ENCODE measurements at places on chromosomes 7 and 10.

DNA sequence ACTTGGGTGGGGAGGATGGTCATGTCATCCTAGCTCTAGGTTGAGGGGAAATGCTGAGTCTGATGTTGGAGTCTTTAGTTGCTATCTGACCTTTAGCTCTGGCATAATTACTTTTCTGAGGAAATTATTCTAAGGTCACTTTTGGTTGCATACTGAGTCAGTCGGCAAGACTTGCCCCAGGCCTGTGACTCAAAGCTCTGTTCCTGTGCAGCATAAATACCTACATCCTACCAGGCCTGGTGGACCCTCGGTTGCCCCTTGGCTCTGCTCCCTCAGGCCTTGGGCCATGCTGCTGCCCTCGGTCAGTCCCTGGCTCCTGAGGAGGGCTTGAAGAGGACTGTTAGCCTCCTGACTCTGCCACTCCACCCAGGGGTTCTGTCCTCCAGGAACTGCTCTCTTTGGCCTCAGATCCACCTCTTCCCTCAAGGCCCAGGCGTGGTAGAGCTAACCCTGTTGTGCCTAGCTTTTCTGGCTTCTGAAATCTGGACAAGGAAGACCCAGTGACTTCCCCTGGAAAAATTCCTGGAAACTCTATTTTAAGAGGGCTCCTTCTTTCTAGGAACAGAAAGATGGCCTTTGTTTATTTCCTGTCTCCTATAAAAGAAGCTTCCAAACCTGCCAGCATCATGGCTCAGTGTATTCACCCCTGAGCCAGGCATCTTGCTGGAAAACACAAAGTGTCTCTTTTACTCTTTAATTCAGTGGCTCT lies 71.2 kb downstream of the TMEM178B start:
- DNase-seq: no peak

- DNase-seq: no peak
Measured at GRCh38 chr10:98436704-98437103, 10.0 kb downstream of the HPS1 start.

GRCh38 chr7:8290645-8291308 lies 28.8 kb upstream of the ICA1 start:
- DNase-seq: no peak

DNA sequence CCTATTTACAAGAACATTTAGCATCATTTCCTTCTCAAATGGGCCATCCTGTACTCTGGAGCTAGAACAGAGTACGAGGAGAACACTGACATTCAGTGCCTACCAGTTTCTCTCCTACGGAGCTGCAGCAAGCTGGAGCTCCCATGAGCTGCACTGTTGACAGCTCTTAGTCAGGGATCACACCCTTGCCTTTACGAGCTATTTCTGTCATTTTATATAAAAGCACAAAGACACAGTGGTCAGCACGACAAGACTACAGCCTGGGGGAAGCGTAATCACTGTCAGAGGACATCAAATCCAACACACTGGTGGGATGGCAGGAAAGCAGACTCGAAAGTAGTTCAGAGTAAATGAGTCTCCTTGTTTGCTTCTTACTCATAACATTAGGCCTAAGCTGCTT lies 2.7 kb downstream of the CDCA7L start:
- no peak for DNase-seq

DNA sequence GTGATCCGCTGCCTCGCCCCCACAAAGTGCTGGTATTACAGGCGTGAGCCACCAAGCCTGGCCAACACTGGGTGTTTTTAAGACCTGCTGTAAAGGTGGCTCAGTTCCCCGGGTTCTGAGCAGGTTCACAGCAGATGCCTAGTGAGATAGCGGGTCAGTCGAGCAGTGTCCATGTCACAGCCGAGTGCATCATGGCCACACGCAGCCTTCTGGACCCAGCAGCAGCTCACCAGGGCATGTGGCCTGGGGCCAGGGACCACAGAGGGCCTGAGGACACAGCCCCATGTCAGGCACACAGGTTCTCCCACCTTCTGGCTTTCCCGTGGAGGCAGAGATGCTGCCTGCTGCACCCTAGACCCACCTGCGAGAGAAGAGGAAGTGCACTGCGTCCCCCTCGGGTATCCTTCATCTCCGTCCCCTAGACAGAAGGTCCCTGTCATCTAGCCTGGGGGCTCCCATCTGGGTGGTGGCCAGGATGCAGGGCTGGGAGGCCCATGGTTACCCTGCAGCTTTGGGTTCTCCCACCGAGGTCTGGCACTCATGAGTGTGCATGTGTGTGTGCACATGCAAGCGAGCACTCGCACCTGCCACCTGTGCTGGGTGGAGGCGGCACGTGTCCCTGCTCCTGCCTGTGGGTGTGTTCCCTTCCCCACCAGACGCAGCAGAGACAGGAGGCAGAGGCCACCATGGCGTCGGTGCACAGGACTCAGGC lies 98.6 kb downstream of the NKX6-2 start:
- no peak for DNase-seq

GRCh38 chr7:139916717-139917395 lies 87.8 kb downstream of the TBXAS1 start:
- DNase-seq: no peak

DNA sequence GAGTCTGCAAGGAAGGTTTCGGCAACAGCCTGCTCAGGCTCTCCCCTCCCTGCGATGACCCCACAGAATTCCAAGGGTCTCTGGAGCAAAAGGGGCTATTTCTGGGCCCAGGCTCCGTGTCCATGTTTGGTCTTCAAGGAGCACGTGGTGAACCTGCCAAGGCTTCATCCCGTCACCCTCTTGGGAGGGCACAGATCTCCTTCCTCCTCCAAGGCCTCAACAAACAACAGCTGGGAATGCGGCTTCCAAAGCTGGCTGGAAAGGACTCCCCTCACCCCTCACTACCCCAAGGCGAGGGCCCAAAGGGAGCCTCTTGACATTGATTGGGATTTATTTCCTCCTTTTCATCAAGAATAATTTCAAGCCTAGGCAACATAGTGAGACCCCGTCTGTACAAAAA lies 14.0 kb upstream of the KPNA7 start:
- DNase-seq: no peak

GRCh38 chr7:157702311-157703023 lies 365.7 kb downstream of the DNAJB6 start:
- DNase-seq: no peak

DNA sequence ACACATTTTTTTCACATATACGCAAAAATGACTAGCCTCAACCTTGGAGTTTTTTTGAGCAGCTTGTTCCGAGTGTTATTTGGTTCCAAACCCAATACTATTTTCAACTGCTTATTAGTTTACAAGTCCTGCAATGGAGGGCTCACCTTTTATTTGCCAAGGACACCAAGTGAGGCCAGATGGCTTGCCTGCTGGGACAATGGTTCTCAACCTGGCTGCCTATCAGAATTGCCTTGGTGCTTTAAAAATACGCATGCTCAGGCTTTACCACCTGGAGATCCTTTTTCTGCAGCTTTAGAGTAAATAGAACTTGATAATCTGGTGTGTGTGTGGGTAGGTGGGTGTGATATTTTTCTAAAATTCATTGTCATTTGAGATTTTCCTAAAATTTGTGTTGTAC lies 276.8 kb downstream of the MTERF1 start:
- DNase-seq: no peak

- no peak for DNase-seq
Measured at GRCh38 chr10:95350219-95350829, 59.5 kb upstream of the PDLIM1 start.

- DNase-seq: no peak
Measured at GRCh38 chr7:157471259-157472125, 134.7 kb downstream of the DNAJB6 start.

GRCh38 chr7:122054393-122054792 lies 89.7 kb downstream of the AASS start:
- DNase-seq: no peak

DNA sequence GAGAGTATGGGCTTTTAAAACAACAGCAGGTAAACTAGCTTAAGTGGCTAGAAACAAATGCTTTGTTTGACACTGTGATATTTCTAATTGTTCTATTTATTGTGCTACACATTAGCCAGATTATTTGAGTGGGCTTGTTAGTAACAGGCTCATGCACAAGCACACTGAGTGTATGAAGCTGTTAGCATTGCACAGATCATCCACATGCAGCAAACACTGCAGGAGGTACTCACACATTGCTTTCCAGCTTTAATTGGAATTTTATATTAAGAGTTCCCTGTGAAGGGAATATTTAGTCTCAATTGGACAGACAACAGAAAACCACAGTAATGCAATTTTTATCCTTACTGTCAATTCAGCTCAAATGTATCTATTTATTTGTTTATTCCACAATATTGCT lies 92.9 kb upstream of the ZNF804B start:
- DNase-seq: no peak

GRCh38 chr7:155259866-155260497 lies 37.7 kb upstream of the INSIG1 start:
- DNase-seq: no peak

- no peak for DNase-seq
Measured at GRCh38 chr10:15254808-15255648, 86.5 kb upstream of the NMT2 start.

GRCh38 chr7:33636359-33636758 lies 269.0 kb upstream of the BMPER start:
- DNase-seq: no peak

DNA sequence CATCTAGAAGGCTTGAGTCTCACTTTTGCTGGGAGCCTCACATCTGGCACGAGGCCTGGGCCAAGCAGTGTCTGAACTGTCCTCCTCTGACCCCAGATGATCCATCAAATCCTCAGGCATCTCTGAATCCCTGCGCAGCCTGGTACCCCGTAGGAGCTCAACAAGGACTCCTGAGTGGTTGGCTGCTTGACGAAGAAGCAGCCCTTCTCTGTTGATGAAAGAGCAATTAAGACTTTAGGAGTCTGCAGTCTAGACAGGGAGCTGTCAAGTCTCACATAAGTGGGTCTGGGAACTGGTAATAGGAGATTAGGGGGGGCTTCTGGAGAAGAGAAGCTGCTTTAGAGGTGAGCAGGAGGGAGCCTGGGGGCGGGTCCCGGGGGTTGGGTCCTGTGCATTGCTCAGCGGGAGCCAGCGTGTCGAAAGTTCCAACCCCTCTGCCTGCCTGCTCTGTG lies 326.0 kb downstream of the RPS24 start:
- no peak for DNase-seq

DNA sequence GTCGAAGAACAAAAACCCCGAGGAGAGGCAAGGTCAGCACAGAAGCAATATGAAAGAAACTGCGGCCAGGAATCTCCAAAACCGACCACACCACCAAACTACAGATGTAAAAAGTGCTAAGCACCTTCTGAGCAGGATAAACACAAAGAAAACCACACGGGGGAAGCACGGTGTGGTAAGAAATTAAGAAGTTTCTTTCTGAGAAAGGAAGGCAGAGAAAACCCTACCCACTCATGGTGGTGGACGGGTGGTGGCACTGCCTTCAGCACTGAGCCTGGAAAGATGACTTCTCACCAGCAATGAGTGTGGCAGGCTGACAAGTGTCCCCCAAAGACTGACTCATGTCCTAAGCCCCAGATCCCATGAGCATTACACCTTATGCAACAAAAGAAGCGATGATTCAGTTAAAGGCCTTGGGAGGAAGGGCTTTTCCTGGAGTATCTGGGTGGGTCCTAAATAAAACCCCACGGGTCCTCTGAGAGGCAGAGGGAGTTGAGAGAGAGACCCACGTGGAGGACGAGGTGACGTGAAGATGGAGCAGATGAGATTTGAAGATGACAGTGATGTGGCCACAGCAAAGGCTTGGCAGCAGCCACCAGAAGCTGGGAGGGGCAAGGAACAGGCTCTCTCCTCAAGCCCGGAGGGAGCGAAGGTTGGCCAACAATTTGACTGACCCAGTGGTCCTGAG lies 124.9 kb downstream of the DLG5 start:
- DNase-seq: no peak

GRCh38 chr7:7798510-7798909 lies 80.1 kb upstream of the RPA3 start:
- DNase-seq: no peak

All from left hindlimb (tissue), 1 donor.